SK-N-DZ (cell line): ENCODE measurements at places on chromosomes 7 and 10.

GRCh38 chr10:45040921-45041542, 40.3 kb downstream of the ZNF22 start:
- no peak for DNase-seq

- DNase-seq, result no peak
Observed at GRCh38 chr7:117784315-117784714, 88.9 kb downstream of the CTTNBP2 start.

- DNase-seq, result no peak
Observed at GRCh38 chr10:2918489-2918888, 148.9 kb upstream of the PFKP start.

DNA sequence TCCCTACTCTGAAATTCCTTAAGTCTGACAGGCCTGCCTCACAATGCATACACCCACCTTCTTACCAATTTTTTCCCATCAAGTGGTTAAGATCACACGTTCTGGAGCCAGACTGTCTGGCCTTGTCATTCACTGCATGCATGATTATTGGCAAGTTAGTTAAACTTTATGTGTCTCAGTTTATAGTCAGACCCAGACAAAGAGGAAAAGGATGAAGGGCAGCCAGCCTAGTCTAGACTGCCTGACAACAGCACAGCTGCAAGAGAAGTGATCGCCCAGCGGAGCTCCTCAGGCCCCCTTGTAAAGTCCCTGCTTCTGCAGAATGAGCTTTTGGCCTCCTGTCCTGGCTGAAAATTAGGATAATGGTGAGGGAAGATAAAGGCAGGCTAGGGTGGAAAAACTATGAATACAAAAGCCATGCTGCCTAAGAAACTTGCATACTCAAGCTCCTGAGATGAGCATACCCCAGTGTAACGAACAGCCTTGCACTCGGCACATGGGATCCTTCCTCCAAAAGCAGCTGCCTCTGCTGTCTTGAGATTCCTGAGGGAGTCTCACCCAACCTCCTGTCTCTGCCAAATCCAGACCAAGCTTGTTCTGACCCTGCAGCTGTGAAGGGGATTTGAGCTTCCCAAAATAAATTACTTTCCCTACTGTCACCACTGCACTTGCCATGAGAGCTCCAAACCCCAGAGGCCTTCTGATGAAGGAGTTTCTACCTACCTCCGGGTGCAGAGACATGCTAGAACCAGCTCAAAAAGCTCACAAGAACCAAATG, 26.7 kb upstream of the MRLN start:
- no peak for DNase-seq

- DNase-seq, result no peak
Observed at GRCh38 chr7:66950311-66950710, 29.3 kb downstream of the TMEM248 start.

DNA sequence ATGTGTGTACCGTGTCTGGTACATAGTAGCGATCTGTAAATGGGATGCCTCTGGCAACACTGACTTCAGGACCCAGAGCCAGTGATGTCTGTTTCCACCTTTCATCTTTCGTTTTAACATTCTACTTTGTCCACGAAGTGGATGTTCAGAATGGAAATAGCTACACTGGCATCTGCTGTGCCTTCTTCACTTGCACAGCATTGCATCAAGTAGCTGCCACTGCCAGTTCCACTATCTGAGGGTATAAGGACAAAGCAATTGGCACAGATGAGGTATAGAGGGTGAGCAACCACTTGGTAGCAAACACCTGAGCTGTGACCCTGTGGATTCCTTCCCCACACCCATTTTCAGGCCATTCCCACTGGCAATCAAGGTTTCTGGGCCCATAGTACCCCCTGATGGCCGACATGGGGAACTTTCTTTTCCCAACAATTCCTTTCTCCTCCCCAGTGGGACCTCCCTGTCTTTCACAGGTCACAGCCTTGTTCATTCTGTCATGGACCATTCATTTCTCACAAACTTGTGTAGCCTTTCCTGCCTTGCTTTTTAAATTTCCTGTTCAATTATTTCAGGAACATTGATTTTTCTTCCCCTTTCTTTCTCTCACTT, 4.0 kb downstream of the ITGA8 start:
- peak; percentile 4 for DNase-seq

DNA sequence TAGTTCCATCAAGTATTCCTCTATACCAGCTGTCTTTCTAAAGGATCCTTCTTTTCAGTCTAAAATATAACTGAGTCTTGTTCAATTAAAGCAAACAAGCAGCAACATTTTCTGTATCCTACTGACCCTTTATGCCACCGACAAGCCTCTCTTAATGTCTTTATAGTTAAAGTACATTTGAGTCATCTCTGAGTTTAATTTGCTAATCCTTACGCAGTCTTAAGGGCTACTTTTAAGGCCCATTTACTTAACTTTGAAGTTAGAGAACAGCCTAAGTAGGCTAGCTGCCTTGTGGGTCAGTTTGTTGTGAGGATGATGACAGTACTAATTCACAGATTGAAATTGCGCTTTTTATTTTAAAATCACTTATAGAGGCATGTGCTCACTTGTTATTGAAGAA, 265.5 kb upstream of the FERD3L start:
- DNase-seq, result no peak

GRCh38 chr10:67171970-67172369, 246.1 kb downstream of the LRRTM3 start:
- no peak for DNase-seq

GRCh38 chr10:1552881-1553670, 184.2 kb downstream of the ADARB2 start:
- no peak for DNase-seq

DNA sequence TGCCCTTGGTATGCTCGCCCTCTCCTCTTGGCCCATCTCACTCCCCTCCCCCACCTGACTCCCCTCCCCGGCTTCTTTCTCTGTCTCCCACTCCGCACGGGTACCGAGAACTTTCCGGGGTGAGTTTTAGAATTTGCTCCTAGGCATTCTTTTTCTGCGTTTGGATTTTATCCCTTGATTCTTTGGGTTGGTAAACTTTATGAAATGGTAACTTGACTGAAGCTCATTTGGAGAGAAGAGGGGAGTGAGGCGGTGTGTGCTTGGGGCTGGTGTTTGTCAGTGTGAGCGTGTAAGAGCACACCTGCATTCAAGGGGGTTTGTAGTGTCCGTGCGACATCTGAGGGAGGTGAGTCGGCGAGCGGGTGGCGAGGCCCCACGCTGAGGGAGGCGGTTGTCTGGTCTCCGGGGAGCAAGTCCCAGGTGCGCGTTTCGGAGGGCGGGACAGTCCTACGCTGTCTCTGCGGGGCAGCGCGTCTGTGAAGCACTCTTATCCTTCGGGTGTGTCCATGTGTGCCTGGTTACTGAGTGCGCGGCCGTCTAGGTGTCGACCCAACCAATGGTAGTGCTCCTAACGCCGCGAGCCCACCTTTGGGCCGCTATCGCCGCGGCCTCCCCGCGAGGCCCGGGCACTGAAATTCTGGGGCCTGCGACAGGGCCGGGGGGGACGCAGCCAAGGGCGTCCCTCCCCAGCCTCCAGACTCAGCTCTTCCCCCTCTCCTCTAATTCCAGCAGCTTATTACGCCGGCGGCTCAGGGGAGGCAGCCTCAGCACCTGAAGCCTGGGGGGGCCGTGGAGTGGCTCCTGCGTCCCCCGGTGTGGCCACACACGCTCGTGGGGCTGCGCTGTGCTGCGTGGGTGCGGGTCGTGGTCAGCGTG, 2.6 kb upstream of the ZNF503 start:
- peak; percentile 58 for DNase-seq

GRCh38 chr7:44103923-44104859, at the start of gene AEBP1:
Gene AEBP1 (plus strand): TSS chr7:44104345. CDS start chr7:44104666, 321 bp downstream.
- DNase-seq, result peak; percentile 47

GRCh38 chr10:112250555-112250954, 32.6 kb upstream of the TECTB start:
- DNase-seq, result no peak

DNA sequence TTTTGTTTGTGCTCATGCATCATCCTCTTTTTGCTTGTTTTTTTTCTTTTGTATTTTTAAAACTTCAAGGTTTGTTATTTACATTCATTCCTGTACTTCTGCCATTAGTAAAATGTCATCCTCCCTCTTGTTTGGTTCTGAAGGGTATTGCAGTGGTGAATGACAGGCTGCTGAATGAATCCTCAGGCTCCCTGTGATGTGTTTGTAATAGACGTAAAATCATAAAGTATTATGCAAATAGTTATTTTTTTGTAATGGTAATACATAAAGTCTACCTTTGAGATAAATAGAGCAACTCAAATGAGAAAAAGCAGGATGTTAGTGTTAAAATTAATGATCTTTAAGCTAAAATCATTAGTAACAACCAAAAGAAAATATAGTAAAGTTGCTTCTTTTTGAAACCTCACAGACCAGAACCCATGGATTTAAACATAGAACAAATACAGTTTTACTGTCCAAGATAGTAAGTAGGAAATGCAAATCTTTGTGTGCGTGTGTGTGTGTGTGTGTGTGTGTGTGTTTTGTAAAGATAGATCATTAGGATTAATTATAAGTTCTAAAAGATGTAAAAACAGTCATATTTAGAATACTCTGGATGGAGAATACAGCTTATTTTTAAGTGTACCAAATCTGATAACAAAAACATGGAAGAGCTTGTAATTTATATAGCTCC, 4.5 kb downstream of the GLCCI1 start:
- DNase-seq, result no peak

GRCh38 chr7:74511345-74511744, 57.6 kb downstream of the GTF2IRD1 start:
- DNase-seq, result no peak

DNA sequence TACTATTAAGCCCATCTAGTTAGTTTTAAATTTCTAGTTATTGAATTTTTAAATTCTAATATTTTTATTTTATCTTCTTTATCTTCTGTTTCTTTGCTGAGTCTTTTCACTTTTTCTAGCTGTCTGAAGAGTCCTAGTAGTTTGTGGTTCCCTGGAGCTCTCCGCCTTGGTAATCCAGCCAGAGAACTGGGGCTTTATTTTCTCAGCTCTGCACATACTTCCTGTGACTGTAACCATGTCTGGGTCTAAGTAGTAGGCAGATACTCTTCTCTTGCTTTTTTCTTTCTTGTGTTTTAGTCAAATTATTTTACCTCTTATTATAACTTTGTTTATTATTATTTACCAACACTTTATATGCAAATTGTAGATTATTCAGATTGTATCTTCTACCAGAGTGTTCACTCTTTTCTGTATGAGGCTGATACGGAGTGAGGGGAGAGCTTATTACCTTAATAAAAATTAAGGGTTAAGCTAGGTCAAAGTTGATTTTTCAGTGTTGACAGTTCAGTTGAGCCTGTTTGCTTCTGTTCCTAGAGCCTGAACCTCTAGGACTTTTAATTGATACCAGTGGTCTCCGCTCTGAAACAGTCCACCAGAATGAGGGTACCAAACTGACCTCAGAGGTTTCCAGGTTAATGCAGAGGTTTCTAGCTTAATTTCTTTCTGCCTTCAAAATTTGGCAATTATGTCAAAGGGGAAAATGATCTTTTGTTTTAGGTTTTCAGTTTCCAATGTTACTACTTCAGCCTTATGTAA, 155.4 kb downstream of the ADK start:
- no peak for DNase-seq
